Natural killer cell (primary cell): ENCODE measurements at places on chromosomes 7 and 10.
A peak's percentile ranks its signal among the peaks of the same experiment; 100 is the strongest.

GRCh38 chr10:124597846-124598165, 136.2 kb downstream of the LHPP start:
- H3K36me3 ChIP-seq: no peaks in the 10 kb centered on the region
- H3K27me3 ChIP-seq: no peaks in the 10 kb centered on the region
- no peak overlapping the region for H3K27ac ChIP-seq
- peaks cover 38% of the 10 kb centered on the region for H3K4me1 ChIP-seq

DNA sequence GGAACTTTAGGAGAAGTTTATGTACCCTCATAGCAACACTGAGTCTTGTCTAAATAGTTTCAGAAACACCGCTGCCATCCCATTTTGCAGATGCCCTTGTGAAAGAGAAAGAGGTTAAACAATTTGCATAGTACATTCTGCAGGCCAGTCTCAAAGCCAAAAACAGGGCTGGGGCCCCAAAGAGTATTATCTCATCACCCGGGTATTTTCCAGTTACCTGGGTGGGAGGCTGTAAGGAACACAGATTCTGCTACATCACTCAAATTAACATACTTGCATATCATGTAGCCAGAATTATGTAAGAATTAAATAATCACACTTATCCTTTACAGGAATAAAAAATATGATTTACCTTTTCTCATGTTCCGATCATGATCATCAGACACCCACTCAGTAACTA, 3.1 kb upstream of the FAM171A1 start:
- H3K36me3 ChIP-seq: no peaks in the 10 kb centered on the region
- no peak overlapping the region for H3K27ac ChIP-seq
- DNase-seq: no peak
- no peak overlapping the region for H3K4me3 ChIP-seq
- peaks cover 14% of the 10 kb centered on the region for H3K27me3 ChIP-seq
- peaks cover 8% of the 10 kb centered on the region for H3K4me1 ChIP-seq

GRCh38 chr7:98870807-98871491, 1.1 kb upstream of the TMEM130 start:
- peaks cover 17% of the 10 kb centered on the region for H3K27me3 ChIP-seq
- no peak for DNase-seq
- no peak overlapping the region for H3K4me3 ChIP-seq
- no peaks in the 10 kb centered on the region for H3K36me3 ChIP-seq
- peaks cover 14% of the 10 kb centered on the region for H3K4me1 ChIP-seq
- no peak overlapping the region for H3K27ac ChIP-seq

DNA sequence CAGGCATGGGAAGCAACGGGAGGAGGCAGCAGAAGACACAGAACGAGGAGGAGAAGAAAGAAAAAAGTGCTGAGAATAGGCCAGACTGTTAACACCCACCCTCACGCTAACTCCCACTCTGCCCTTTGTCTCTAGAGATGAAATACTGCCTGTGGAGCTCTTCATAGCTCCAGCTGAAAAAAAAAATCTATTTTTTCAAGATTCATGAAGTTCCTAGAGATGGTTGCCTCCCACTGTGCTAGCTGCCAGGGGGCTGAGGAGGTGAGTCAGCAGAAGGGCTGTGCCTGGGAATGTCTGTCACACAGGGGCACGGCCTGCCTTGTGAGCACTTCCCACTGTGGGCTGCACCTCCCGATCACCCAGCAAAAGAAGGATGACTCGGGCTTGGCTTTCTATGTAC, 144.5 kb downstream of the RNF216 start:
- H3K4me1 ChIP-seq: peaks cover 12% of the 10 kb centered on the region
- no peaks in the 10 kb centered on the region for H3K27me3 ChIP-seq
- H3K36me3 ChIP-seq: peaks cover 28% of the 10 kb centered on the region
- H3K4me3 ChIP-seq: no peak overlapping the region
- H3K27ac ChIP-seq: no peak overlapping the region
- DNase-seq: no peak

- DNase-seq: no peak
- H3K36me3 ChIP-seq: no peaks in the 10 kb centered on the region
- H3K4me1 ChIP-seq: no peaks in the 10 kb centered on the region
- H3K4me3 ChIP-seq: no peak overlapping the region
- H3K27ac ChIP-seq: no peak overlapping the region
Measured at GRCh38 chr7:90896458-90896857, 300.3 kb downstream of the CDK14 start.

DNA sequence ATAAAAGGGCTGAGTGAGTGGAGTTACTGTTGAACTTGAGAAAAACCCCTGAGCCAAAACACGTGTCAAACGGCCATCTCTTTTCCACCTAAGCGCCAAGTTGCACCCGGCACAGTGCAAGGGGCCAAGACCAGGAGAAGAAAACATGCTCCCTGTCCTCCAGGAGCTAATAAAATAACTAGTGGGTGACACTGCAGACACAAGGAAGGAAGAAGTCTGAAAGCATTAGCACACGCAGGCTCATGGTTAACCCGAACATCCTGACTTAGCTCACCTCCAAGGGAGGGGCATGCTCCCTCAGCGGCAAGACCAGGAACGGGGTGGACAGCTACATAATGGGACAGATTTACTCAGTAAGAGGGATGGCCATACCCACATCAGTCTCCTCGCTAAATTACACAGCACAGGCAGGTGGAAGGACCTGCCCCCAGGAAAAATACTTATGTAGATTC, 65.0 kb downstream of the PIP4K2A start:
- H3K4me1 ChIP-seq: peaks cover 86% of the 10 kb centered on the region
- peaks cover 7% of the 10 kb centered on the region for H3K36me3 ChIP-seq
- H3K27me3 ChIP-seq: no peaks in the 10 kb centered on the region
- H3K4me3 ChIP-seq: no peak overlapping the region
- no peak for DNase-seq

GRCh38 chr10:99372546-99373271, 43.6 kb downstream of the CNNM1 start:
- no peaks in the 10 kb centered on the region for H3K36me3 ChIP-seq
- no peak overlapping the region for H3K4me3 ChIP-seq
- H3K27me3 ChIP-seq: no peaks in the 10 kb centered on the region

GRCh38 chr7:47320296-47320695, 261.6 kb downstream of the TNS3 start:
- H3K36me3 ChIP-seq: no peaks in the 10 kb centered on the region
- no peaks in the 10 kb centered on the region for H3K27me3 ChIP-seq
- DNase-seq: no peak
- no peak overlapping the region for H3K27ac ChIP-seq

- no peaks in the 10 kb centered on the region for H3K27me3 ChIP-seq
- no peak for DNase-seq
- H3K4me1 ChIP-seq: no peaks in the 10 kb centered on the region
- H3K27ac ChIP-seq: no peak overlapping the region
- no peak overlapping the region for H3K4me3 ChIP-seq
- no peaks in the 10 kb centered on the region for H3K36me3 ChIP-seq
Measured at GRCh38 chr10:46528171-46528671, 28.2 kb downstream of the GPRIN2 start.

DNA sequence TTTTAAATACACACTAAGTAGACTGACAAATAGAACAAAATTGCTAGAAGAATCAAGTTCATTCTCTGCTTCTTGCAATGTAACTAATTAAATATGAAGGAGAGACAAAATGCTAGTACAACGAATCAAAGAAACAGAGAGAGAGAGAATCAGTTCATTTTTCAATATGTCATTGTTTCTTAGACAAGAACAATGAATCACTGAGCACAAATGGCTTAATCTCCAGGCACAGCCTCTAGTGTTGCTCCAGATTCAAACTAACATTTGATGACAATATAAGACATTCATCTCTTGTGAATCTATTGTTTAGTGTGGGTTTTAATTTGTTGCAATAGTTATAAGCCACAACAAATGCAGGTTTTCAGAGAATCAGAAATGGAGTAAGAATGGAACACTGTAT, 357.4 kb upstream of the TMEM229A start:
- no peaks in the 10 kb centered on the region for H3K36me3 ChIP-seq
- H3K27ac ChIP-seq: no peak overlapping the region
- DNase-seq: no peak
- no peak overlapping the region for H3K4me3 ChIP-seq
- H3K27me3 ChIP-seq: no peaks in the 10 kb centered on the region
- no peaks in the 10 kb centered on the region for H3K4me1 ChIP-seq

GRCh38 chr7:4204513-4205165, 477.5 kb upstream of the FOXK1 start:
- no peaks in the 10 kb centered on the region for H3K36me3 ChIP-seq
- H3K27me3 ChIP-seq: no peaks in the 10 kb centered on the region
- H3K4me1 ChIP-seq: no peaks in the 10 kb centered on the region
- no peak overlapping the region for H3K4me3 ChIP-seq
- DNase-seq: no peak

DNA sequence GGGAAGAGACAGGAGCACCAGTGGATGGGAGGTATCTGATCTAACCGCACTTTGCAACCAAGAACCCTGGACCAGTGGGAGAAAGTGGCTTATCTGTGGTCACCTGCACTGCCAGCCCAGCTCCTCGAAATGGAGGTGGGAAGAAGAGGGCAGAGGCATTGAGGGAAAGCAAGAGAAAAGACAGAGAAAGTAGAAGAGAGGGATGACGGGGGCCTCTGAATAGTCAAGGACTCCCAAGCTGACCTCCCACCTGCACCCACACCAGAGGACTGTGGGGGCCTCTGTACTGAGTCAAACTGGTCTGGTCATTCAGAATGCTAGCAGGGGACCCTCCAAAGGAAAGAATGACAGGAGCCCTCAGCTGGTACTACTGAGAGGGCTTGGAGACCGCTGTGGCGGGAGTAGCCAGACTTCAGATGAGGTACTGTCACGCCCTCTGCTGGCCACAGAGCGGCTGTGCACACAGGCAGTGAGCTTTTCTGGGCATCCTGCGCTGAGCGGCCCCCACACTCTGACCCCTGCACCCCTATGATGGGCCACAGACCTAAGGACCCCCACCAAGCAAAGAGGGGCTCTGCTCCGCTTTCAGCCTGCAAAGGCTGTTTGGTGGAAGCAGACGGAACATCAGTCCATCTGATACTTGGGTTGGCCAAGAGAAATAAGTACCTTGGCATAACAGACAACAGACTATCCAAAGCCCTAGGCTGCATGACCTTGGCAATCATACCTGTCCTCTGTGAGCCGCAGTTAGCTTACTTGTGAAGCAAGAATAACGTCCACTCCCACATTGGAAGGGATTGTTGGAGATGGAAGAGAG, 112.9 kb downstream of the COL13A1 start:
- H3K4me1 ChIP-seq: peaks cover 7% of the 10 kb centered on the region
- peak; percentile 72 for DNase-seq
- H3K27ac ChIP-seq: no peak overlapping the region
- H3K36me3 ChIP-seq: no peaks in the 10 kb centered on the region
- H3K4me3 ChIP-seq: no peak overlapping the region

DNA sequence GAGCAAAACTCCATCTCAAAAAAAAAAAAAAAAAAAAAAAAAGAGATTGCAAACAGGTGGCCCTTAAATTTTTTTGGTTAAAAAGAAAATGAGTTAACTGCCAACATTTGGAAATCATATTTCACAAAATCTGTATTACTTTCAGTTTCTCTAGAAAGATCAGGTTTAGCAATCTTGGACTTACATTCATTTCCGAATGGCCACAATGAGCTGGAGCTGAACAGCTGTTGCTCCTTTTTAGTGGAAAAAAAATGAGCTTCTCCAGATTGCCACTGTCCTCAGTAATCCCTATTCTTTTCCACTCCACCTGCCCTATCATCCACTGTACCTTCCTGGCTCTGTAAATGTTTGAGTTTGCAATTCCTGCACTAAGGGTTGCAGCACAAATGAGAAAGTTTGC, 43.6 kb downstream of the RAB11FIP2 start:
- H3K27me3 ChIP-seq: no peaks in the 10 kb centered on the region
- H3K36me3 ChIP-seq: peaks cover 13% of the 10 kb centered on the region
- H3K27ac ChIP-seq: no peak overlapping the region
- H3K4me3 ChIP-seq: no peak overlapping the region
- no peaks in the 10 kb centered on the region for H3K4me1 ChIP-seq
- DNase-seq: no peak

DNA sequence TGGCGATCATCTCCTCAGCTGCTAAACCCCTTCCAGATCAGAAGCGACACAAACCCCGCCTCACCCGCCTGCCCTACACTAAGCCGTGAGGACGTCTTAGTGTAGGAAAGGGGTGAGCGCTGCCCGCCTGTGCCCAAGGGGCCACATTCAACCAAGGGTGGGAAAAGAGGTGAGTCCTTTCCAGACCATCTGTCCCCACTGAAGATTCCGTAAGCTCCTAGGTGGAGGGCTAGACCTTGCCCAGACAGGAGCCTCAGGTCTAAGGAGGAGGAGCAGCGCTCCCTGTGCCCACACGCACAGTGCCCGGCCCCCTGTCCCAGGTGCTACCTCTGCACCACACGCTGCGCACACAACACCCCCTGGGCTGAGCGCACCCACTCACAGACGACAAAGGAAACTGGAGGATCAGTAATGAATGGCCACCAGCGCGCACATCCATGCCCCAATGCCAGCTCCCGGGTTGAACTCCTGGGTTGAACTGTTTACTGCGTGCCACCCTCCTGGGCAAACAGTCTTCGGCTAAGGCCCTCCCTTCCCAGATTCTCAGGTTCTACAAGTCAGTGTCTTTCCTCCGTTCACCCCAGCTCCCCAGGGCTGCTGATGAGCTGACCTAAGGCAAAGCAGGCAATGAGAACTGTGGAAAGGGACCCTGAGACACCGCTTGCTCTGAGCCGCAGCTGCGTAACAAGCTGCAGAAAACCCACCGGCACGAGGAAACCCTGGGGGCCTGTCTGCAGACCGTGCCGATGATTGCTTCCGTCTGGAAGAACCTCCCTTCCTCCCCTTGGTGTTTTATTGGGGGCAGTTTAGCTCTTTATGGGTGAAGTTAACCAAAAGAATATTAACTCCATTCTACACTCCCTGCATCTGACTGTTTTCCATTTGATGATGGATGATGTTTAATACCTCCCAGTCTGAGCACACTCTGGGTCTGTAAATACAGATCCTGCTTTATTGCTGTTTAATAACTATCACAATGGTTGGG, 185.9 kb downstream of the MAD1L1 start:
- no peak overlapping the region for H3K4me3 ChIP-seq
- no peaks in the 10 kb centered on the region for H3K27me3 ChIP-seq
- H3K4me1 ChIP-seq: peaks cover 57% of the 10 kb centered on the region
- H3K27ac ChIP-seq: no peak overlapping the region

- DNase-seq: no peak
- no peaks in the 10 kb centered on the region for H3K36me3 ChIP-seq
- peaks cover 10% of the 10 kb centered on the region for H3K4me1 ChIP-seq
- H3K4me3 ChIP-seq: no peak overlapping the region
- H3K27me3 ChIP-seq: no peaks in the 10 kb centered on the region
- no peak overlapping the region for H3K27ac ChIP-seq
Measured at GRCh38 chr10:124509880-124510632, 48.4 kb downstream of the LHPP start.
